Right ventricle myocardium inferior (tissue), 1 donor: ENCODE measurements at places on chromosomes 5 and 9.
A peak's percentile ranks its signal among the peaks of the same experiment; 100 is the strongest.

- DNase-seq = no peak
Measured at GRCh38 chr5:39906146-39906545, 481.4 kb upstream of the DAB2 start.

- DNase-seq = no peak
Measured at GRCh38 chr5:175216991-175217390, 227.0 kb downstream of the DRD1 start.

DNA sequence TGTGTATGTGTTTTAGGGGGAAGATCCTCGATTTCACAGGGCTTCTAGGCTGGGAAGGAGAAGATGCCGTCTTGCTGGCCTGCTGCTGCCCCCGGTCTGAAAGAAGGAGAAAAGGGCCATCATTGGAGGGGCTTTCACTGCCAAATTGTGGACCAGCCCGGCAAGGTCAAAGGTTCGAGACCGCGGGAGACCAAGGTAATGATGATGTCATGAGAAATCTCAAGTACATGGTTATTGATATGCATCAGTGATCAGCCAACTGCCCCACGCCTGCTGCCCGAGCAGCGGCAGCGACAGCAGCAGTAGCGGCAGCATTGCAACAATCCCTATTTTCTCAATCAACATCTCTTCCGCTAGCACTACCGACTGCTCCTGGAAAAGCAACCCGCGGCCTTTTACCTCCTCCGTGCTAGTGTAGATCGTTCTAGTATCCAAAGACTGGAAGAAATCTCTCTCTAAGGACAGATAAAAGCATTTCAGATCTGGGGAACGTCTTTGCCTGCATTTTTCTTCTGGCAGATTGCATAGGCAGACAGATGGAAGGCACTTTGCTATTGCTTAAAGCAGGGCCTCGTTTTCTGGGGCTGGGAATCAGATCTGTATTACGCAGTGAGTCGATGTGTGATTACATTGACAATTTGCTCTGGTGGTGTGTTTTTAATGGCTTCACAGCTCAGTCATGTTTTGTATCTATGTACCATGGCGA lies 215.3 kb downstream of the MEF2C start:
- DNase-seq = no peak

GRCh38 chr5:65290677-65291076 lies 191.0 kb downstream of the ADAMTS6 start:
- DNase-seq = no peak

DNA sequence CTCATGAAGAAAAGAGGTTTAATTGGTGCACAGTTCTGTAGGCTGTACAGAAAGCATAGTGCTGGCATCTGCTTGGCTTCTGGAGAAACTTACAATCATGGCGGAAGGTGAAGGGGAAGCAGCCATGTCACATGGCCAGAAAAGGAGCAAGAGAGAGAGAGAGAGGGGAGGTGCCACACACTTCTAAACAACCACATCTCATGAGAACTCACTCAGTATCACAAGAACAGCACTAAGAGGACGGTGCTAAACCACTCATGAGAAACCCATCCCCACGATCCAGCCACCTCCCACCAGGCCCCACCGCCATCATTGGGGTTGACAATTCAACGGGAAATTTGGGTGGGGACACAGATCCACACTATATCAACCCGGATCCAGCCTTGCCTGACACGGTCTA lies 28.8 kb upstream of the IER5L start:
- no peak for DNase-seq

DNA sequence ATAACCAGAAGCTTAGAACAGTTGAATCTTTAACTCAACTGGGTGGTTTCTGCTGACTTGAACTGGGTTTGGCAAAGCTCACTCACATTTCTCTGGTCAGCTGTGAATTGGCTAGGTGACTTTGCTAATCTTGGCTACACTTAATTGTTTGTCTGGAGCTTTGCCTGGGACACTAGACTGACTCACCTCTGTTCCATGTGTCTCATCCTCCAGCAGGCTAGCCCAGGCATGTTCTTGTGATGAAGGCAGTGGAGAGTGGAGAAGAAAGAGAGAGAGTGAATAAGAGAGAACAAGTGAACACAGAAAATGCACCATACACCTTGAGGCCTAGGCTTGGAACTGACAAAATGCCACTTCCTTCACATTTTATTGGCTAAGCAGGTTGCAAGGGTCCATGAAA lies 32.6 kb downstream of the SPATA31D1 start:
- DNase-seq = no peak

- no peak for DNase-seq
Measured at GRCh38 chr5:112865128-112865527, 4.0 kb downstream of the SRP19 start.

DNA sequence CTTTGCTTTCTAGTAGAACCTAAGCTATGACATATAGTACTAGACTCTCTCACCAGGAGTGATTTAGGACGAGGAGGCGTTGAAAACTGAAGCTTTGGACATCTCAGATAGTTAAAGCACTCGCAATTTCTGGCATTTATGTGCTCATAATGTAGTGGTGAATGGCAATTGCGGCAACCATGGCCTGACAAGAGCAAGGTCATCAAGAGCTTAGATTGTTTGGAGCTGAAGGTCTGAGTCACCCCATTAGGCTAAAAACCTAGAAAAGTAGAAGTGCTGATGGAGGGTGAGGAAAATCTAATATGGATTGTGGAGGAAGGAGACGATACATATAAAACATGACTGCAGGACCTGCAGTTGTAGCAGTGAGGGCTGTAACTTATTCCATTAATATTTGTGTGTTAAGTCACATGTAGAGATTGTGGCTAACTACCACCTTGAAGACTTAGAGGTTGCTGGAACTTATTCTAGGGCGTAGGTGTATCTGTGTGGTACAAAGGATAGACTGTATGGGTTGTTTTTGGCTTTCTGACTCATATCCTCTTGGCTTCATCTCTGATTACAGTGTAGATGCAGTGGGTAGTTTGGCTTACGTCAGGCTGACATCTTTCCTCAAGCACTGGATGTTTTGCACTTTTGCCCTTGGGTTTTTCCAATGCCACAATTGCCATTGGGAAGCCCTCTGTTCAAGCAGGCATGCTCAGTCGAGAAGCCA lies 138.9 kb upstream of the CDKN2B start:
- DNase-seq = no peak

GRCh38 chr5:15790446-15791018 lies 290.6 kb downstream of the FBXL7 start:
- no peak for DNase-seq

DNA sequence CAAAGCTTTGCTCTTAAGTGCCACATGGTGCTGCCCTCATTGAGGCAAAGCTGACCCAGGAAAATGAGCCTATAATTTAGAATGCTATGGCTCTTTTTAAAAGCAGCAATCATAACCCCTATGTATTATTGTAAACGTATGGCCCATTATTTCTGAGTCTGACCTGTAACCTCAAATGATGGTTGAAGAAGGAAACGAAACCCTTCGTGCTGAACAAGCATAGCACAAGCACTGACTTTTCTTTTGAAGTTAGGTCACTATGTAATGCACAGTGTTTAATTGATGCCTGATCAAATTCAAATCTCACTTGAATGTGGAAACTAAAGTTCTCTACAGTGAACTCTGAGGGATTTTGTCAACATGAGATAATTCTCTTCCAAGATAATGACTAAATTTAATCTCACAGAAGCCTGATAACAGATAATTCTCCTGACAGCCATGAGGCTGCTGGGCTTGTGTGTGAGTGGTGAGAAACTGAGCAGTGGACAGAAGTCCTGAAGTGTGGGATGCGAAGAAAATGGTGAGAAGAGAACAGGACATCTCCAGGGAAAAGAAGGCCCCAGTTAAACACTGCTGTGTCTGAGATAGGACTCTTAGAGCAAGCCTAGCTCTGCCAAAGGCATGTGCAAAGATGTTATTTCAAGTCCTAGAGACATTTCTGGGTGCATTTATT lies 226.9 kb downstream of the MAN2A1 start:
- no peak for DNase-seq

GRCh38 chr5:110297152-110297670 lies 429.3 kb downstream of the TMEM232 start:
- no peak for DNase-seq

DNA sequence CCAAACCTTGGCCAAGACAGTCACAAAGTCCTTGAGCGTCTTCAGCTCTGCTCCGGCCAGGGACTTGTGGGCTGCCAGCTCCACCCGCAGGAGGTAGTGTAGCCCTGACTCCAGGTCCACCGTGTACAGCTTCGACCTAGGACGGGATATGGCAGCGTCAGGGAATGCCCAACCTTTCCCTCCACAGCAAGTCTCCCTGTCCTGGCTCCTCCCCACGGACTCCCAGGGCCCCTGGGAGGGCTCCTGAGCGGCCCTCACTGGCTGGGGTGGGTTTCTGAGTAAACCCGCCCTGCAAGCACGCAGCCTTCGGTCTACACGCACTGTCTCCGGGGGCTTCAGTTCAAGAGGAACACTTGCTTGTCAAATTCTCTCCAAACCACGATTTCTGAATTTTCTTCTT lies 13.7 kb upstream of the LHX3 start:
- DNase-seq = peak; percentile 26

DNA sequence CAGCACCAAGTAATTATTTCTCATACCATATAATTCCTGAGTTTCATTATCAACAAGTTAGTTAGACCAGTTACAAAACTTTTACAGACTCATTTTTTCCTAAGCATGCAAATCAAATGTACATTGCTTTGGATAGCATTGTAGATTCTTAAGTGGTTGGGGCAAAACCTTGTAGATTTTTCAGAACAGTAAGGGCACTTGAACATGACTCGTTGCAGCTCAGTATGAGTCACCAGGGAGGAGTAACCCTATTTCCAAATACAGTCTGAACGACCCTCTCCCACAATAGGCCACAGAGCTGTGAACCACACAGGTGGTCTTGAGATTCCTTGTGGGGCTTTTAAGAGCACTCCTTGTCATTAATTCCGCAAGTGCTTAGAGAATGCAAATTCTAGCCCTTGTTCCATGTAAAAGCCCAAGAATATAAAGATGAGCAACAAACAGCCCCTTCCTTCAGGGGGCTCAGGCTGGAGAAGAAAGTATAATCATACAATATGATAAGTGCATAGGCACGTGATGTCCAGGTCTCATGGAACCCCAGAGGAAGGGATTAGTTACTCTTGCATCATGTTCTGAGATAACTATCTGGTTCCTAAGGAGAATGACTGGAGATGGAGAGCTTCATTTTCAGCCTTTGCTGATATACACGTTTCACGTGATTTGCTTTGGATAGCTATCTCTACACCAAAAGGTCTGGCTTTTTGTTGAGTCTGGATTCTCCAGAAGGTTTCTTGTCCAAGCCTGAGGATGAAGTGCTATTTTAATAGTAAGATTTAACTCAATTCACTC lies 295.7 kb downstream of the KCNN2 start:
- DNase-seq = no peak

DNA sequence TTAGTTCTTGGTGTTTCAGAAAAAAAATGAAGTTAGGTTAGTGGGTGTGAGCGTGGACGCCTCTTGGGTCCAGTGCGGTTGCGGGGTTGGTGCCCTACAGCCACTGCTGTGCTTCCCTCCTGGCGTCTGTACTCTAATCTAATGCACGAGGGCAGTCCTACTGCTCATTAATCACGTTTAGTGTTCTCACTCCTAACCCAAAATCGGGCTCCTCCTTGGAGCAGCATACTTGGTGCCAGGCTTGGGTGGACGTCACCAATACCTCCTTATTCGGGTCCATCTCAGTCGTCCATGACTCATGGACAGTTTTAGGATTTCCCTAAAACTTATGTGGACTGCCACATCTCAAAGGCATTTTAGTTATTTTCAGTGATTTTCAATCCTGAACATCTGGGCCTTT lies 41.6 kb downstream of the TRIO start:
- DNase-seq = no peak

DNA sequence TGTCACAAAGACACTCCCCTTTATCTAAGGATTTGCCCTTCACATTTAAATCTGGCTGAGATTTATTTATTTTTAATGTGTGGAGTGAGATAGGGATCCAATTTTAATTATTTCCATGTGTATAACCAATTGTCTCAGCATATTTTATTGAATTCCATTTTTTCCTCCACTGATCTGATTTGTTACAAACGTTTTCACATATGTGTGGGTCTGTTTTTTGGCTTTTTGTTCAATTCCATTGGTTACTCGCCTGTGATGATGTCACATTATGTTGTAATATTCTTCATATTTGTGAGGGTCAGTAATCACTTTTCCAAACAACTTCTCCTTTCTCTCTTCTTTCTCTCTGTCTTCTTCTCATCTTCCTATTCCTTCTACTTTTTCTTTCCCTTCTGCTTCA lies 278.3 kb upstream of the RFX3 start:
- no peak for DNase-seq

GRCh38 chr9:116935149-116935897 lies 248.2 kb downstream of the TRIM32 start:
- no peak for DNase-seq

- peak; percentile 33 for DNase-seq
Measured at GRCh38 chr5:1478271-1479035, 33.2 kb upstream of the SLC6A3 start.

DNA sequence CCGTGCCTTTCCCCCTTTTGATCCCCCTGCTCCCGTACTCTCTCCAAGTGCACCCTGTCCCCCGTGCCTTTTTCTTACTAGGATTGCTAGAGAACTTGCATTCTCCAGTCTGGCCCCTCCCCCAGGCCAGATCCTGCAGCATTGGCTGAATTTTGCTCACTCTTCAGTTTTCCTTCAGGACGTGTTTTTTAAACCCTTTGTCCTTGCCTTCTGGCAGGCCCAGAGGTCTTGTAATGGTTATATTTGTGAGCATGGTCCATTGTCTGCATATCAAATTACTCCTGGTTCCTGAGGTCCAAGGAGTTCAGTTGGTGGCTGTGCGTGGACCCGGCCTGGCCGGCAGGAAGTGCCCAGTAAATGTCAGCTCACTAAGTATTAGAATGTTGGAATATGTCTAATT lies 606 bp downstream of the TBC1D13 start:
- DNase-seq = no peak

- DNase-seq = no peak
Measured at GRCh38 chr5:122944051-122944450, 92.5 kb downstream of the PPIC start.

DNA sequence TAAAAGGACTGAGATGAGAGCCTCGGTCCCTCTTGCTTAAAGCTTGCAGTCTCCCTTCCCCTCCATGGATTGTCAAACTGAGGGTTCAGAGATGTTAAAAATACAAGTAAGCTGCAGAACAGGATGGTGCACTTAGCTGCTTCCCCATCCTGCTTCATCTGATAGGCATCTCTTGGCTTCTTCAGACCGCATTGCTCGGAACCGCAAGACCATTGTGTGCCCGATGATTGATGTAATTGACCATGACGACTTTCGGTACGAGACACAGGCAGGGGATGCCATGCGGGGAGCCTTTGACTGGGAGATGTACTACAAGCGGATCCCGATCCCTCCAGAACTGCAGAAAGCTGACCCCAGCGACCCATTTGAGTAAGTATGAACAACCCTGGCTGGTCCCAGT lies 65.5 kb upstream of the SAP30L start:
- no peak for DNase-seq

GRCh38 chr5:71456362-71456743 lies 902 bp downstream of the BDP1 start:
- DNase-seq = no peak
